Thymus (tissue), 14 donors: ENCODE measurements at places on chromosomes 2 and 18. TPM values are rescaled to one million over a fixed set of nuclear protein-coding genes. Genes with fewer than 3 reads are reported as not detected.
A peak's percentile ranks its signal among the peaks of the same experiment; 100 is the strongest.

NMUR1 gene
- total RNA-seq = 0.05 TPM

CCBE1 gene
- total RNA-seq = 0.33 TPM

CXCR1 gene
- 0.24 TPM for total RNA-seq

EN1 gene
- 0.05 TPM for total RNA-seq

GAL3ST2 gene
- 0.09 TPM for total RNA-seq

CABYR gene
- total RNA-seq = 1.4 TPM

DNA sequence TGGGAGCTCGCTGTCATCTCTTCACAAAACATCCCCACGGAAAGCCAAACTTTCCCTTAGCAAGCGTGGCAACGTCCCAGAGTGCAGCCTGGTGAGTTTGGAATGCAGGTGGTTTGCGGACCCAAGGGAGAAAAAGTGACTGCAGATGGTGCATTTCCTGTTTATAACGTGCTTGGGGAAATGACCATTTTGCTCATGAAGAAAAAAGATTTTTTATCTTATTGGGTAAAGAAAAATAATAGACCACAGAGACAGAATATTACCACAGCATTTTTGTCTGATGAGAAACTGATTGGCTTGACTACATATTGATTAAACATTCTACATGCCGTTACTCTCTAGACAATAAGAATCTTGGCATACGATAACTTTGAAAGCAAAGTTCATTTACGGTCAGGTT lies 136.5 kb downstream of the COPS8 start:
- DNase-seq = no peak

- no peak for DNase-seq
Observed at GRCh38 chr2:222706616-222707015, 35.2 kb downstream of the MOGAT1 start.

- no peak for DNase-seq
Observed at GRCh38 chr2:31475692-31476091, 61.1 kb upstream of the XDH start.

- DNase-seq = no peak
Observed at GRCh38 chr18:54561706-54562267, 29.3 kb upstream of the DYNAP start.

GRCh38 chr2:229815342-229815741 lies 101.0 kb upstream of the DNER start:
- DNase-seq = no peak

- DNase-seq = no peak
Observed at GRCh38 chr2:75560022-75560767, 544 bp downstream of the EVA1A start.

GRCh38 chr2:62305421-62306176 lies 109.7 kb downstream of the B3GNT2 start:
- DNase-seq = no peak

GRCh38 chr2:189951791-189952535 lies 110.6 kb downstream of the MSTN start:
- no peak for DNase-seq

- DNase-seq = no peak
Observed at GRCh38 chr2:30298302-30298701, 67.0 kb downstream of the LBH start.

- no peak for DNase-seq
Observed at GRCh38 chr18:2204736-2205135, 366.6 kb downstream of the METTL4 start.

- no peak for DNase-seq
Observed at GRCh38 chr18:12314591-12315305, 6.7 kb downstream of the TUBB6 start.

DNA sequence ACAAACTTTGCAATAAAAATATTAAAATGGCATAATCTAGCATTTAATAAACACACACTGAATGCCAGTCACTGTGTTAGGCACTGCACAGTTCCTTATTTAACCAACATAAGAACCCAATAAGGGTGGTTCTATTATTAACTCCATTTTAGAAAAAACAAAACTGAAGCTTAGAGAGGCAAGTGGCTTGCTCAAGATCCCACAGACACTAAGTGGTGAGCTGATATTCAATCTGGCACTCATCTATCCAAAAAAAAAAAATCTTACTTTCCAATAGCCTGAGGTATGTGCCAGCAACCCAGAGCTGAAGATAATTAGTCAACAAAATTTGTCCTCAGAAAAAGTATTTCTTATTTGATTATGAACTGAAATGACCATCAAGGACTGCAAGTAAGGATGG lies 799 bp downstream of the CYTIP start:
- no peak for DNase-seq

- DNase-seq = no peak
Observed at GRCh38 chr2:231336236-231336635, 59.3 kb upstream of the B3GNT7 start.

DNA sequence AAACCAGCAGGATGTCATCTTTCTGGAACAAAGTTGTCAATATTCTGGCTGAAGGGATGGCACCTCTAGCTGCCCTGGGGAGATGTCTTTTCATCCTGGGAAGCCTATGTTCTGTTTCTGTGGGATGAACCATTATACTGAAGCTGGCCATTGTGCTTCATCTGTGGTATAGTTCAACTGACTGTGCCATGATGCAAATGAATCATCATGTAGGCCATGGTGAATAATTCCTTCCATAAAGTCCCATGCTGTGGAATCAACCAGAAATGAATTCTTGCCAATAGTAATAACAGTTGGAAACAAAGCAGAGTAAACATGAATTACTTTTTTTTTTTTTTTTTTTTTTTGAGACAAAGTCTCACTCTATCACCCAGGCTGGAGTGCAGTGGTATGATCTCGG lies 64.1 kb upstream of the CNGA3 start:
- no peak for DNase-seq

DNA sequence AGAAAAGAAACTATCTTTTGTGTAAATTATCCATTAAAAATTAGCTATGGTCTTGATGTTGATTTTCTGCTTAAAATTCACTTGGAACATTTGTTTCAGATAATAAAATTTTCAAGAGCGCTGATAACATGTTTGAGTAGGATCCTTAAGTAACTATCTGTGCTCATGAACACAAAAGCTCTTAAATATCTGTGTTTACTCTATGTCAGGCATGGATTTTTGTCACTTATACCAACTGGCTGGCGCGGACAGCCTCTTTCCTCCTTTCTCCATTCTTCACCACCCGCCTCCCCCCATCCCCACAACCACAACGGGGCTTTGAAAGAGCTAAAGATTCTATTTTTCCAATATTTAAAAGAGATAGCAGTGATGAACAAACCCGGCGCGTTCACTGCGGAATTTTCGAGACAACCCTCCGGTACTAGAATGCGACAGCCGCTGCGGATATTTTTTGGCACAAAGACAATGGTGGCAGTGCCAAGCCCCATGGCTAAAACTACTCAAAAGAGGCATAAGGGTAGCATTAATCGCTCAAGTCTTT lies 181.5 kb downstream of the TCF4 start:
- DNase-seq = no peak

DNA sequence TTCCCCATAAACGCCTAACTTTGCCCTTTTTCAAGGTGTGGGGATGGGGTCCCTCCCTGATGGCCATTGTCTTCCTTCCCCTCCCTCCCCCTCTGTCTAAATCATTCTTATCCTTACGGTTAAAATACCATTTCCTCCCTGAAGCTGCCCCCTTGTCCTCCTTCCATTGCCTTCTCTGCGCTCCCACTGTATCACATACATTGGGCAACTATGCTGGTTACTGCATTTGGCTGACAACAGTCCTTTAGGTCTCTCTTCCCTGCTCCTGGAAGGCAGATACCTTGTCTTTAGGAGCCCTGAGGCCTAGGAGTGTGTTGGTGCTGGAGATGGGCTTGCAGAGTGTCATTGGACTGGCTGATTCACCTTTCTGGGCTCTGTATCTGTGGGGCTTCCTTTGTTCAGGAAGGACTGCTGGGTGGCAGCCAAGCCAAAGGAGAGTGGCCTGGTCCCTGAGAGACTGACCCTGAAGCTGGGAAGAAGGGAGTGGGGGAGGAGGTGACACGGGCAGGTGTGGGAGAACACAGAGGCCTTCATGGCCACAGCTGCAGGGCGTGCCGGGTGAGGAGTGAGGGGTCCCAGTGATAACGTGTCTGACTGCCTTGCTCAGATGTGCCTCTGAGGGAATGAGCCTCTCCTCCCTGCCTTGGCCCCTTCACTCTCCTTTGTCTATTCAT lies 2.2 kb downstream of the WNT6 start:
- no peak for DNase-seq

GRCh38 chr2:168573128-168573903 lies 117.2 kb downstream of the CERS6 start:
- DNase-seq = no peak

DNA sequence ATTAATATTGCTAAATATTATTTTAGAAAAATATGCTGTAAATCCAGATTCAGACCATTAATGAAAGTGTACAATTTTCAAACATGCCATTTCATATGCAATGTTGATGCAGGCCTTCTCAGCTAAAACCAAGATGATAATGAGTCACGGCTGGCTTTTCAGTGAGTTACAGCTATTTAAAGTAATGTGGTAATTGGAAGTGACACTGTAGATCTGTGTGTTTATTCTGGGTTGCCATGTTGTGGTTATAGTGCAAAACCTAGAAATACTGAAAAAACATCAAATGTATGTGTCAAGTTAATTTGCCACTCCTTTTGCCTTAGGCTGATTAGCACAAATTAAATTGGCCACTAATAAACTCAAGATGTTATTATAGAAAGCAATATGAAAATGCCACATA lies 506.6 kb downstream of the ERBB4 start:
- DNase-seq = no peak

- DNase-seq = no peak
Observed at GRCh38 chr2:54360055-54360792, 95.9 kb upstream of the SPTBN1 start.

- no peak for DNase-seq
Observed at GRCh38 chr2:159799833-159800232, 1.8 kb upstream of the CD302 start.

DNA sequence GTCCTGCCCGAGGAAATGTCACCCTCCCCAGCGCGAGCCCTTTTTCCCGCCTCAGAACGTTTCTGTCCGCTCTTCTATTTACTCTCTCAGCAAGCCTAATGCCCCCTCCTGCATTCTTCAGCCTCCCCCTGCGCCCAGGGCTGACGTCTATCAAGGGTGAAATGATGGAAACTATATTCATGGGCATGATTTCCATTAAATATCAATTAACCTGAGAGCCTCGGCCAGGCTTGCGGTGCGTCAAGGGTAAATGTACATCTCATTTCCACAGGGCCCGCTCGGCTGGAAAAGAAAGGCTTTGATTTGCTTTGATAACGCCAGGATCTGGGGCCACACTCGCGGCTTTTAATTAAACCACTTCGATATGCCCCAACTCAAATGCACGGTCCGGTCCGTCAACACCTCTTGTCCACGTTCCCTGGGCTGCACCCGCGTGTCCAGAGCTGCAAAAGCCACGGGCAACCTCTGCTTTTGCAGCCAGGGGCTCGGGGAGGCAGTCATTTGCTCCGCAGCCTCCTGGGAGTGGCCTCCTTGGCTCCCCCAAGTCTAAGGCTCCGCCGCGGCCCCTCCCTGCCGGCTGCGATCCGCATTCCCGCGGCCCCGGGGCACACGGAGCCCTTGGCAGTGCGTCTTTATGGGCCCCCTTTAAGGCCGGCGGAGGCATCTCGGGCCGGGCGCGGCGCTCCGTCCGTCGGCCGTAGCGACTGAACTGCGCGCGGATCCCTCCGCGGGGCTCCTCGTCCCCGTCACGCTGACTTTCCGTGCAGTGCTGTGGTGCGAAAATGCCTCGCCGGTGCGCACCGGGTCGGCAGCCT lies at the start of gene HOXD8:
Gene HOXD8, plus strand, starts transcription at position 724 of the 815 bp plus-strand sequence. CDS start 662 bp downstream, outside the sequence.
- DNase-seq = peak; percentile 42

DNA sequence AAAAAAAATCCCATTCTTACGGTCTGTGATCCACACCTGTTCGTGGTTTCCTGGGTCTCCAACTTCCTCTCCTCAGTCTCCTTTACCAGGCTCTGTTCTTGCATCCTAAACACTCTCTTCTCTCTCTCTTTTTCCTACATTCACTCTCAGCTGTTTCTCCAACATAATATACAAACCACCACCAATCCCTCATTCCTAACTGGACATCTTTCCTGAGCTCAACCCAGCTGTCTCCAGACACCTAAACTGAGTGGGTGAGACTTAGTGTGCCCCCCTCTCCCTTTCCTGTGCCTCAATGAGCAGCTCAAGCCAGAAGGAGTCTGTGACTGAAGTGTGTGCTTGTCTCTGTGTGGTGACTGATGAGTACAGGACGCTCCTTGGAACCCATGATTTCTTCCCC lies 59.4 kb downstream of the LIPG start:
- no peak for DNase-seq

- no peak for DNase-seq
Observed at GRCh38 chr18:21663578-21663977, 41.0 kb downstream of the ABHD3 start.
